ENCODE measurements at places on chromosomes 2 and 18.

DNA sequence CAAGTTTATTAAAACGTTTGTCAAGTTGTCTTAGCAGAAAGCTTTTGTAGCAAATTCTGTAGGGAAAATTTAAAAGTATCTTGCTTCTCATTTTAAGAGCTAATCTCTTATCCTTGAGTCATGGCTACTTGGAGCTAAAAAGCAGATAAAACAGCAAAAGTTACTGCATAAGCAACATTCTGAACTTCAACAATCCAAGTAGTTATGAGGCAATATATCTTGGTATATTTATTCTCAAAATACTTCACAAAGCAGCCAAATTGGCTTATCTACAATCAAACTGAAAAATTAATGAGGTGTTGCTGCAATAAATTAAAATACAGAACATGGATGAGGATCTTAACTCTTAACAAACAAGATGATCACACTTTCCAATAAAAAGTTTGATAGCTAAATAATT is 306.5 kb downstream of the PIEZO2 start:
- no peak for DNase-seq

DNA sequence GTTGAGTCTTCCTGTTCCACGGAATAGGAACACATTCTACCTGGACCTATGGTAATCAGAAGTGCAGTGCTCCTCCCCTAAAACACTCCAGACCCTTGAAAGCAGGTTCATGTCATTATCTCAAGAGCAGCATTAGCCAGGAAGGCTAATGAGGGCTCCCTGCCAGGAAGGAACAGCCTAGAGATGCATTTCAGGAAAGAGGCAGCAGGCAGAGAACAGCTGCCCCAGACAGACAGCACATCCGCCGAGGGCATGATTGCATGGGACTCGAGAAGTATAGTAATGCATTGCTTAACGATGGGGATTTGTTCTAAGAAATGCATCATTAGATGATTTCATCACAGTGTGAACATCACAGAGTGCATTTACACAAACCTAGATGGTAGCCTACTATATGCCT is 171.5 kb downstream of the ALK start:
- no peak for DNase-seq

DNA sequence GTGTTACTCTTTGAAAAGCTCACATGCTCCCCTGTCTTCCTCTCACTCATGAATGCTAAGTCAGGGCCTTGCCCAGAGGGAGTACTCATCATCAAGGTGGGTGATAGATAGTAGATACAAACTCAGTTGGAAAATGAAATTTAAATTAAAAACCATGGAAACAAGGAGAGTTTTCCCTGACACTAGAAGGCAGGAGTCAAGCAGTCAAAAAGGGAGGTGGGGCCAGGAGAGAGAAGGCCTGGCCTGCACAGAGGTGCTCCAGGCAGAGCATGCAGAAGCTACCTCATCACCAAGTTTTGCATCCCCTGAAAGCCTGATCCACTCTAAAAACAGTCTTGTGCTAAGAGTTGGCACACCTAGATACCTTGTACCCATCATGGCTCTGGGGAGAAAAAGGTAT is 143.7 kb downstream of the MYO5B start:
- DNase-seq = no peak

- DNase-seq = no peak
Observed at GRCh38 chr2:203453858-203454451, 81.1 kb downstream of the RAPH1 start.

GRCh38 chr18:10354890-10355289 is 99.5 kb upstream of the APCDD1 start:
- DNase-seq = no peak

GRCh38 chr18:63320975-63321265 is 1.4 kb upstream of the BCL2 start:
- DNase-seq = no peak

GRCh38 chr2:127122361-127123027 is 15.5 kb upstream of the BIN1 start:
- no peak for DNase-seq

GRCh38 chr2:133667085-133667484 is 98.8 kb upstream of the NCKAP5 start:
- no peak for DNase-seq

DNA sequence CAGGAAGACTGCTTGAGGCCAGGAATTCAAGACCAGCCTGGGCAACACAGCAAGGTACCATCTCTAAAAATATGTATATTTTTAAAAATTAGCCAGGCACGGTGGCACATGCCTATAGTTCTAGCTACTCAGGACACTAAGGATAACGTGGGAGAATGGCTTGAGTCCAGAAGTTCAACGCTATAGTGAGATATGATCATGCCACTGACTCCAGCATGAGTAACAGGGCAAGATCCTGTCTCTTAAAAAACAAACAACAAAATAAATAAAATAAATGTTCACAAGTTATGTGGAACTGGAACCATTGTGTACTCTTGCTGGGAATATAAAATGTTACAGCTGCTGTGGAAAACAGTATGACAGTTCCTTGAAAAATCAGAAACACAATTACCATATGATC is 47.2 kb downstream of the USP34 start:
- no peak for DNase-seq

- no peak for DNase-seq
Observed at GRCh38 chr2:83378921-83379320, 1080.2 kb downstream of the SUCLG1 start.

- no peak for DNase-seq
Observed at GRCh38 chr2:130351711-130352110, 4.1 kb upstream of the PTPN18 start.

GRCh38 chr2:199471443-199472057 is 13.8 kb upstream of the SATB2 start:
- no peak for DNase-seq

GRCh38 chr2:219210196-219210885 is 3.8 kb downstream of the ZFAND2B start:
- no peak for DNase-seq

- DNase-seq = no peak
Observed at GRCh38 chr2:191552066-191552465, 125.9 kb upstream of the NABP1 start.

GRCh38 chr18:64100116-64100922 is 48.6 kb downstream of the LINC00305 start:
- DNase-seq = no peak

DNA sequence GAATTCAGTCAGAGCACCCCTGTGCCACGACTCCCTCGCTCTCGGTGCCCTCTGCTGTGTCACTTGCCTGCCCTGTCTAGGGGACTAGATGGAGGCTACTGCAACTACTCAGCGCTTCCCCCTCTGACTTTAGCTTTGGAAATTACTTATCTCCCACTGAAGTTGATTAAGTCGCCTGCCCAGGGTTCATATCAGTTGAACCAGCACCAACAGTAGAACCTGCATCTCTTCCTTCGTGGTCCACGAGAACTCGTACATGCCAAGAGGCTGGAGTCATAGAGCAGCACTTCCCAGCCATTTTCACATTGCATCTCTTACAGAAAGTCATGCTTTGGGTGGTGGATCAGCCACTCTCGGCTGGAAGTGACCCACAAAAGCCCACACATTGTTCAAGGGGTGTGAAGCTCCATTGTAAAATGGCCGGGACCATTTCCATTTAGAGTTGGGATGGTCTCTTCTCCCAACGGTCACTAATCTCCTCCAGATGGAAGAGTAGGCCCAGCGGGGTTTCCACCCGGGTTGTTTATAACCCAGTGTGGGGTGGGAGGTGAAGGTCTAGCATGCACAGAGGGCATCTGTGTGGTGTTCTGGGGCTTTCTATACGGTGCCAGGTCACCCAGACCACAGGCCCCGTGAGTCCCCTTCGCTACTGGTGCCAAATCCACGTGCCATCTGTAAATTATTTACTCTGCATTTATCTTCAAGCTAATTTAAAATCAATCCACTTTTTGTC is 38.0 kb downstream of the STEAP3 start:
- no peak for DNase-seq

GRCh38 chr2:74077636-74078035 is 70.1 kb downstream of the BOLA3 start:
- no peak for DNase-seq

DNA sequence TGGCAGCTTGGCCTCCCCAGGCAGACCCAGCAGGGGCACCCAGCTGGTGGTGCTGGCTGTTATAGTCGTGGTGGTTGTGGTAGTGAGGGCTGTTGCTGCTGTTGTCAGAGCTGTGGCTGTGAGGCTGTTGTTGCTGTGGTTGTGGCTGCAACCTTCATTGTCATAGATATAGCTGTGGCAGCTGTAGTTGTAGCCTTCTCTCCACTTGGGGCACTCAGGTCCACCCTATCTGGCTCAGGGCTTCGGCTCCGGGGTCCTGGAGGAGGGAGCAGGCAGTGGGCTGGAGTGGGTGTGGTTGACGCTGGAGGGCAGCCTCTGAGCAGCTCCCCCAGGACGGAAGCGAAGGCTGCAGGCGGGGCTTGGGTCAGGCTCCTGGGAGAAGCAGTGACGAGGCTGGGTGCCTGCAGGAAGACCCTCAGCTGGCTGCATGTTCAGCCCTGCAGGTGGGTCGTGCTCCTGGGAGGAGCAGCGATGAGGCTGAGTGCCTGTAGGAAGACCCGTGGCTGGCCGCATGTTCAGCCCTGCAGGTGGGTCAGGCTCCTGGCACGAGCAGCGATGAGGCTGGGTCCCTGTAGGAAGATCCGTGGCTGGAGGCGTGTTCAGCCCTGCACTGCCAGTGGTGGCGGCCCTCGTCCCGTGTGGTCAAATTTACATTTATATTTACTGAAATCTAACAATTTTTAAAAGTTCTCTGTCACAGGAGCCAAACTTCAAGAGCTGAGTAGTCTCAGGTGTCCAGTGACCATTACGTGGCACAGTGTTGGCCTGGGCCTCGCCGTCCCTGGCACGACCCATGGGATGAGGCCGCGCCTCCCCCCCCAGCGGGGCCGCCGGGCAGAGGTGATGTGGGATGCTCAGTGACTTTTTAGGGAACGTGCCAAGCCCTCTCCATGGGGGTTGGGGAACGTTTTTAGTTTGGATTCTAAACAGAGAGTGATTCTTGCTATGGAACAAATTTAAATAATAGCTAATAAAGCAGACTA is 79.2 kb upstream of the PXDN start:
- DNase-seq = no peak

DNA sequence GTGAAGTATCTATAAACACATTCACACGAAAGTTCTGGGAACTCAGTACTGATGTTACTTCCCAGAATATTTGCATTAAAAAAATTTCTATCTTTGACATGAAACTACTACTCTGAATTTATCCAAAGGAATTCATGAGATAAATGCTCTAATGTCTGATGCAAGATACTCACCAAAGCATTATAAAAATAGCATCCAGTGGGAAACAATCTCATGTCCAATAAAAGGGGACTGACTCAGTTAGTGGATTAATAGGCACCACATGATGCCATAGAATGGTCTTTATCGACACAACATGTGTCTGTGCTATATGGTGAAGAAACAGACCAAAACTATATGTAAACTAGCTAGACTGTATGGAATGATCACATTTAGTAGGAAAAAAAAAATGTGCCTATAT is 33.9 kb downstream of the LAMA3 start:
- DNase-seq = no peak

DNA sequence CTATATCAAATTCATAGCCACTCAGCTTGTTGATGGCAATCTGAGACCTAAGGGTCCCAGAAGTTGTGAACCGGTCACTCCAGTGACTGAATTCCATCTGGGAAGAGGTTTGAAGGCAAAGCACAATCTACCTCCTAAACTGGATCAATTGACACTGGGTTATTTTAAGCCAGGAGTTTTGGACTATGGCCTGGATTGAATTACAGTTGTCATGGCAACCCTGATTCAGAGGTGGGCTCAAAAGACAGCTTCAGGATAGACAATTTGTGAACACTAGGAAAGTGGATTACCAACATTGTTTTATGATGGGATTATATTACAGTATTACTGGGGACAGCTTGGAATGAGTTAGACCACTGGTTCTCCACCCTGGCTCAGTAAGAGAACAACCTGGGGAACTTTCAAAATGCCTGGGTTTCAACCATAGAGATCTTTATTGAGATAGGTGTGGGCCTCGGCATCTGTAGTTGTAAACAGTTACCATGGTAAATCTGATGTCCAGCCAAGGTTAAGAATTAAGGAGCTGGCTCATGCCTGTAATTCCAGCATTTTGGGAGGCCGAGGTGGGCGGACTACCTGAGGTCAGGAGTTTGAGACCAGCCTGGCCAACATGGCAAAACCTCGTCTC is 58.8 kb downstream of the MFSD6 start:
- DNase-seq = no peak

- DNase-seq = no peak
Observed at GRCh38 chr2:12127638-12128037, 381.2 kb downstream of the LPIN1 start.

GRCh38 chr2:42653039-42653438 is 84.6 kb downstream of the MTA3 start:
- DNase-seq = no peak

GRCh38 chr18:74869904-74870863 is 272.5 kb downstream of the ZNF407 start:
- DNase-seq = no peak

- no peak for DNase-seq
Observed at GRCh38 chr2:96856776-96857666, 795 bp downstream of the ANKRD39 start.

- no peak for DNase-seq
Observed at GRCh38 chr2:105802587-105802986, 57.9 kb downstream of the NCK2 start.

GRCh38 chr18:45448871-45449270 is 166.4 kb upstream of the SLC14A2 start:
- DNase-seq = no peak

- DNase-seq = no peak
Observed at GRCh38 chr2:119333360-119333759, 33.3 kb downstream of the C2orf76 start.

- no peak for DNase-seq
Observed at GRCh38 chr2:4995466-4995865, 696.7 kb upstream of the SOX11 start.

DNA sequence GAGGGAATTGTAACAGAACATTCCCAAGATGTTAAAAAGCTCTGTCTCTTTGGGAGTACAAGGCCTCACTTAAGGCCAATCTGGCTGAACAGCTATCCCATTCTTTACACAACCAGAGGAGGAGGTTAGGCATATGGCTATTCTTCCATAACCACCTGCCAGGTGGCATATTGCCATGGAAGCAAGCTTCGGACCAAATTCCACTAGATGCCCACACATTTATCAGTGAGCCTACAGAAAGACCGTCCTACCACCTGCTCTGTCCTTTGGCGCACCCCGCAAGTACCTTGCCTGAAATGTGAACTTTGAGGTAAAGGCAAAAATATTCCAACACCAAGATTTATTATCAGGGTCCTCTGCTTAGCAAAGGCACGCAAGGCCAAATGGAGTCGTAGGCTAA is 519.9 kb upstream of the TNP1 start:
- DNase-seq = no peak
